A549 treated with ZK216348 at 1 μM for 4 hours (cell line): ENCODE measurements at places on chromosomes 5 and 9. TPM values are rescaled to one million over a fixed set of nuclear protein-coding genes. Genes with fewer than 3 reads are reported as not detected.

Gene SMIM33
- total RNA-seq, result not detected in 5 replicates

Gene LCN9
- total RNA-seq, result not detected in 5 replicates

Gene GADD45G
- 0.31 to 0.53 TPM (median 0.37 TPM) in 4 of 5 replicates, not detected in the other for total RNA-seq

Gene BTNL8
- not detected in 5 replicates for total RNA-seq

Gene CSF1R
- total RNA-seq, result 0.06 to 0.33 TPM (median 0.15 TPM) in 4 of 5 replicates, not detected in the other

Gene CDH9
- total RNA-seq, result not detected in 5 replicates

Gene GAPT
- not detected in 5 replicates for total RNA-seq

Gene STC2
- total RNA-seq, result 43.1 to 66.8 TPM (median 48.5 TPM) in 5 replicates

Gene FBXL7
- 1.0 to 1.6 TPM (median 1.5 TPM) in 5 replicates for total RNA-seq

Gene EQTN
- total RNA-seq, result not detected in 5 replicates

Gene TPRN
- 5.5 to 10.4 TPM (median 10.2 TPM) in 5 replicates for total RNA-seq

Gene FOXD4
- total RNA-seq, result 0.34 to 0.94 TPM (median 0.49 TPM) in 5 replicates

Gene GNPDA1
- 61.0 to 76.4 TPM (median 65.2 TPM) in 5 replicates for total RNA-seq

Gene ZNF300
- 2.4 to 3.8 TPM (median 2.5 TPM) in 5 replicates for total RNA-seq

Gene SYK
- 0.04 to 0.07 TPM (median 0.05 TPM) in 3 of 5 replicates, not detected in the others for total RNA-seq

Gene CNTFR
- total RNA-seq, result 0.08 to 0.20 TPM (median 0.09 TPM) in 3 of 5 replicates, not detected in the others

Gene PRSS3
- 9.4 to 14.7 TPM (median 12.5 TPM) in 5 replicates for total RNA-seq

Gene MAST4
- 1.1 to 2.3 TPM (median 1.6 TPM) in 5 replicates for total RNA-seq

Gene HTR4
- total RNA-seq, result not detected in 5 replicates

Gene DPYSL3
- 16.2 to 20.7 TPM (median 18.0 TPM) in 5 replicates for total RNA-seq

Gene ZNF366
- not detected in 5 replicates for total RNA-seq

Gene MAPK9
- 28.4 to 43.6 TPM (median 38.6 TPM) in 5 replicates for total RNA-seq

Gene PRKACG
- total RNA-seq, result not detected in 5 replicates

Gene FOXD4L4
- total RNA-seq, result 0.08 to 0.13 TPM (median 0.13 TPM) in 3 of 5 replicates, not detected in the others

Gene RNF183
- total RNA-seq, result not detected in 5 replicates

Gene FAM153A
- not detected in 5 replicates for total RNA-seq

Gene TAF11L5
- total RNA-seq, result not detected in 5 replicates

Gene ADAMTSL1
- total RNA-seq, result 0.04 TPM in 1 of 5 replicates, not detected in the others
